ENCODE measurements at places on chromosomes 4 and X.

GRCh38 chrX:8731559-8732395 is at the start of gene ANOS1:
TSS of gene ANOS1 (minus strand) at chrX:8732137. CDS start at chrX:8732036, 101 bp downstream.
- DNase-seq: peak; percentile 2

DNA sequence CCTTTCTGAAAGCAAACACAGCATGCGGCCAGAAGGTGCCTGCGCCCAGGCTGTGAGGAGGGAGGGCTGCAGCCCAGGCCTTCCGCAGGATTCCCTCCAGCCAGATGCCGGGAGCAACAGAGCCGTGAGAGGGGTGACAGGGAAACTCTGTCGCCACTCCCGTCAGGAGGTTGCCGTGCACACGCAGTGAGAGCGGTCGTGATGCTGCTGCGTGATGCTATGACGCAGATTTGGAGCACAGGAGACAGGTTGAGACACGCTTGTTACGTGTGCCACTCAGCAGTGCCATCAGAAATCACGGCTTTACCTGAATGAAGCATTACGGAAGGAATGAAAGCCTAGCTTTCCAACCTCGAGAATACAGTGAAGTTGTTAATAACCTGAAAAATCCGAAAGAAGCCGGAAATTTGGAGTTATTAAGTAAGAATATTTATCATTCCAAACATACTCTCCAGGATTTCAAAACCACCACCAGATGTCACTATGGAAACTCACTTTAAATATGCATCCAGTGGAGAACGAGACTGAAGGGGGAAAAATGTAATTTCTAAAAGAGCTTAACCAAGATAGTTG is 54.4 kb downstream of the FAT1 start:
- DNase-seq: peak; percentile 30

GRCh38 chrX:1205681-1206611 is 6.5 kb downstream of the CRLF2 start:
- no peak for DNase-seq

GRCh38 chr4:89906316-89906715 is 11.7 kb downstream of the MMRN1 start:
- DNase-seq: no peak

- no peak for DNase-seq
These were observed 52.6 kb upstream of the LRAT start for GRCh38 chr4:154691229-154691628.

- no peak for DNase-seq
These were observed 1.5 kb downstream of the TMEM271 start for GRCh38 chr4:574346-575161.

- no peak for DNase-seq
These were observed 434.3 kb downstream of the PDGFC start for GRCh38 chr4:156537286-156537685.

GRCh38 chr4:53788621-53789020 is 197.3 kb upstream of the LNX1 start:
- no peak for DNase-seq

GRCh38 chrX:50776248-50776647 is 37.7 kb downstream of the SHROOM4 start:
- no peak for DNase-seq

GRCh38 chr4:4608214-4608537 is 66.3 kb upstream of the STX18 start:
- no peak for DNase-seq

DNA sequence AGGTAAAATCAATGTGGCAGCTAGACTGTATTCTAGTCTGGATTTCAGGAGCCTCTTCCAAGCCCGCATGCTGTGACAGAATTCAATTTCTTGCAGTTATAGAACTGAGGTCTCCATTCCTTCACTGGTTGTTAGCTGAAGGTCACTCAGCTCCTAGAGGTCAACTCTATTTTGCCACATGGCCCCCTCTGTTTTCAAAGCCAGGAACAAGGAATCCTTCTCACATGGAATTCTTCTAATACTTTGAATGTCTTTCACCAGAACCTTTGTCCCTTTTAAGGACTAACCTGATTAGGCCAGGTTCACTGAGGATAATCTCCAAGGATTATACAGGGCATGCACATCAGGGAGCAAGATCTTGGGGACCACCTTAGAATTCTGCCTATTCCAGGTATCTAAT is 23.4 kb upstream of the MMRN1 start:
- DNase-seq: no peak

DNA sequence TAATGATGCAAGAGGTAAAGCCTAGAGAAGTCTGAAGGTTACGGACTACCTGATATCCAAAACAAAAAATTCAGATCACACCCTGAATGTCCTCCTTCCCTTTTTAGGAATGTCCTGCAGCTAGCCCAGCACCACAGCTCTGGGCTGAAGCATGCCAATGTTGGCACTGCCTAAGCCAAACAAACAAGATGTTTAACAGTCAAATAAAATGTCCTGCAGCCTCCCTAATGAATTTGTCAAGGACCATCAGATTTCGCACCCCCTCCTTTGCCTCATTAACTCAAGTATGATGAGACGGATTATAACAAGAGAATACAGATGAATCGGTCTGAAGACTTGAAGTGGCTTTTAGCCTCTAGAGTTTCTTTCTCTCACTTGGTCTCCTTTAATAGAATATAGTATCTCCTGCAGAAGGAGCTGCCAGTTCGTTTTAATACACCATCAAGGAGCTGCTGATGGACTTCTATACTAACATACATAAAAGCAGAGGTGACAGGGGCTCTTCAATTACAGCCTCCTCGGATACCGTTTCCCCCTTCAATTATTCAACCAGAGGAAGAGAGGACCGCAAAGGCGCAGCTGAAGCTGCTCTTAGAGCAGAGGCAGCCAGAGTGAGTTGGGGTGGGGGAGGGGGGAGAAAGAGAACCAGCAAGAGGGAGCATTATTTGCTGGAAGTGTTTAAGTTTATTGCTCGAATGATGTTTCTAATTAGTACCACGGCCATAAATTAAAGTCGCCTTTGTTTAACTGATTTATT is 3.0 kb upstream of the MAB21L2 start:
- no peak for DNase-seq

GRCh38 chr4:7546152-7546808 is 111.5 kb upstream of the PSAPL1 start:
- DNase-seq: no peak

DNA sequence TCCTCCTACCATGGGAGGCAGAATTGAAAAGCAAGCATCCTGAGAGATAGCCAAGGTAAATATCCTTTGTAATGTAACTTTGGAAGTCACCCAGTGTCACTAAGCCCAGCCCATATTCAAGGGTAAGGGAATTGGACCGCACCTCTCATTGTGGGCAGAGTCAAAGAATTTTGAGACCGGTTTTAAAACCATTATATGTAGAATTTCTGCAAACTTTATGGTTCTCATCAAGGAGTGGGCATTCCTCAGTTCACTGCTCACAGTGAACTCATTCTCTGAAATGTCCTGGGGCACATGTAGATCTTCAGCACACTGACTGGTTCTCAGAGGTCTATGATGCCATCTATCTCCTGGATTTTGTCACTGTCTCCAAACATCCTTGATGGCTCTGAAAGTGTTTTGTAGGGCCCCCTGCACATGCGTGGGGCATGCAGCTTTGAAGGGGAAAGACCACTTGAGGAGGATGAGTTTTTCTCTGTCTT is 35.3 kb upstream of the CHRNA9 start:
- no peak for DNase-seq

DNA sequence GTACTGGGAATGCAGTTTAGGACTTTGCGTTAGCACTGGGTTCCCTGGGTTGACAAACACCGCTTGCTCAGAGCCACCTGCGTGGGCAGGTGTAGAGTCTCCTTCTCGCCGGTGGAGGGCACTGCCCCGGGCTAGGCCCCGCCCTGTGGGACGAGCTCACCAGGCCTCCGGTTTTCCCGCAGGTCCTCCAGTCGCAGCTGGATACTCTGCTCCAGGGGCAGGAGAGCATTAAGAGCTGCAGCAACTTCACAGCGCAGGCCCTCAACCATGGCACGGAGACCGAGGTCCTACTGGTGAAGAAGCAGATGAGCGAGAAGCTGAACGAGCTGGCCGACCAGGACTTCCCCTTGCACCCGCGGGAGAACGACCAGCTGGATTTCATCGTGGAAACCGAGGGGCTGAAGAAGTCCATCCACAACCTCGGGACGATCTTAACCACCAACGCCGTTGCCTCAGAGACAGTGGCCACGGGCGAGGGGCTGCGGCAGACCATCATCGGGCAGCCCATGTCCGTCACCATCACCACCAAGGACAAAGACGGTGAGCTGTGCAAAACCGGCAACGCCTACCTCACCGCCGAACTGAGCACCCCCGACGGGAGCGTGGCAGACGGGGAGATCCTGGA is 49.2 kb upstream of the MND1 start:
- DNase-seq: no peak

DNA sequence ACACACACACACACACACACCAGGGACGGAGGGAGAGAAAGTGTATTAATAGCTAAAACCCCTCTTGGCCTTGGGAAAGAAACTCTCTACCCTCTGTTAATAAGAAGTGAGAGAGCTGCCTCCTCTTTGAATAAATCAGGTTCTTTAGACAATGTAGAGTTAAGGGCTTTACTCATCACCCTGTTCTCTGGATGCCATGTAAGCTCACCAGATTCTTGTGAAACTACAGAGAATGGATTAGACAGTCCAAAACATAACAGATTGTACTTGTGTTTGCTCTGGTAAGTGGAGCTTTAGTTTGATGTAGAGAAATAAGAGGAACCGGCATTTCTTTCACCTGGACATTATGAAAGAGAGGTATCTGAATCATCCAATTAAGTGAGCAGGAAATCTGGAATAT is 263.2 kb downstream of the DMD start:
- DNase-seq: no peak

GRCh38 chr4:174318829-174319764 is 35.4 kb downstream of the CEP44 start:
- DNase-seq: no peak

DNA sequence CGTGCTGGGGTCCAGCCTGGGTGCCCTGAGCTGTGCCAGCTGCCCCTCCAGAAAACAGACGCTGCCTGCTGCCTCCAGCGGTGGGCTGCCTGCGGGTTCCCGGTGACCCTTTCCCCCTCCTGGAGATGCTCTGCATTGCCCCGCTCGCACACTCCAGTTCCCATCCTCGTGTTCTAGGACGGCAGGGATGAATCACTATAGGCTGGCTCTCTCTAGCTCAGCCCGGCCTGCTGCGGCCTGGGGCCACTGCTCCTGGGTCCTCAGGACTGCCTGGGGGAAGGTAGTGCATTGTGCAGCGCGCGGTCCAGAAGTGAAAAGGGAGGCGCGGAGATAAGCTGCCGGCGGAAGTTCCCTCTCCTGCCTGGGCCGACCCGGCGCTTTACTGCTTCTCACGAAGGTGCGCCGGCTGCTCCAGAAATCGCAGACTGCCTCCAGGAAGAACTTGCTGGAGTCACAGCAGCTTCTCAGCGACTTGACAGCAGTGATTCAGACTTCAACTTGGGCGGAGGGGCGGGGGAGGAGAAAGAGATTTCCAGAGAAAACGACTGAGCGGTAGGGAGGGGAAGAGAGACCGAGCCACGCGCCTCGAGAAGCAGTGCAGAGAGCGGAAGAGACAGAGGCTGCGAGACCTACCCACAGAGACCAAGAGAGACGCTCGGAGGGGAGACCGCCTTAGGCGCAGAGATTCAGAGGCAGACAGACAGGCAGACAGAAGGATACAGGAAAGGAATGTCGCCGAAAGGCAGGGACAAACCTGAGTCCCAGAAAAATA is 6.7 kb upstream of the MSX1 start:
- DNase-seq: no peak

DNA sequence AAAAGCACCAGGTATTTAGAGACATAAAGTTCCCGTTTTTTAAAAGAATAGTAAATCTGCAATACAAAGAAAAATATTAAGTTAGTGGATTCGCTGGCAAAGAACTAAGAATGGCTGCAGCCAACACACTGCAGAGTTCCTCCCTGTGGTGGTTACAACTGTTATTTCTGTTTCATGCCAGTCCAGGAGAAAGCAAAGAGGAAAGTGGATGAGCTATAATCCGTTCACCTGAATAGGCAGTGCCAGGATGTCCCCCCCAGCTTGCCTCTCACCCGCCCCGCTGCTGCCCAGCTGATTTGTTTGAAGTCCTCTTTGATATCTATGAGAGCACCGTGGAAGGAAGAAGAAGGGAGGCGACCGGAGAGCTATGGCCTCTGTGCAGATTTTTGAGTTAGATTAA is 63.9 kb downstream of the PTCHD1 start:
- no peak for DNase-seq

GRCh38 chrX:103356130-103356798 is at the start of gene TCEAL9:
TSS of gene TCEAL9 (plus strand) at chrX:103356506. CDS start at chrX:103357685, 1,179 bp downstream.
- DNase-seq: peak; percentile 48

GRCh38 chr4:117385526-117385925 is 300.1 kb upstream of the TRAM1L1 start:
- DNase-seq: no peak

DNA sequence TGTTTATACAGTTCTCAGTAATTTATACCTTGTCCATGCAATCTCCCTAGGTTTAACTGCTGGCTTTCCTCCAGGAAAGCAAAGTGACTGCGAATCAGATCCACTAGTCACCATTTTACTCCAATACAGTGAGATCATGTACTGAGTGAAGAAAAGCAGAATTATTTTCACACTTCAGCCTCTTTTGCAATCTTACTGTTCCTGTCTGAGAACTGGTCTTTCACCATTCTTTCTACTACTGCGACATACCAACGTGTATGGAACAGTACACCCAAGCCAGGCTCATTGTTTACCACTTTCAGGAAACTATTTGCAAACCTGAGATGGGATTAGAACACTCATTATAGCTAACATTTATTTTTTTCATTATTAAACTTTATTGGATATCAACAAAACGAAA is 8.0 kb upstream of the MSL3 start:
- DNase-seq: no peak
